ENCODE measurements at places on chromosomes 3 and 15.

- DNase-seq, result no peak
These were observed 154.6 kb downstream of the APBA2 start for GRCh38 chr15:29040370-29040751.

DNA sequence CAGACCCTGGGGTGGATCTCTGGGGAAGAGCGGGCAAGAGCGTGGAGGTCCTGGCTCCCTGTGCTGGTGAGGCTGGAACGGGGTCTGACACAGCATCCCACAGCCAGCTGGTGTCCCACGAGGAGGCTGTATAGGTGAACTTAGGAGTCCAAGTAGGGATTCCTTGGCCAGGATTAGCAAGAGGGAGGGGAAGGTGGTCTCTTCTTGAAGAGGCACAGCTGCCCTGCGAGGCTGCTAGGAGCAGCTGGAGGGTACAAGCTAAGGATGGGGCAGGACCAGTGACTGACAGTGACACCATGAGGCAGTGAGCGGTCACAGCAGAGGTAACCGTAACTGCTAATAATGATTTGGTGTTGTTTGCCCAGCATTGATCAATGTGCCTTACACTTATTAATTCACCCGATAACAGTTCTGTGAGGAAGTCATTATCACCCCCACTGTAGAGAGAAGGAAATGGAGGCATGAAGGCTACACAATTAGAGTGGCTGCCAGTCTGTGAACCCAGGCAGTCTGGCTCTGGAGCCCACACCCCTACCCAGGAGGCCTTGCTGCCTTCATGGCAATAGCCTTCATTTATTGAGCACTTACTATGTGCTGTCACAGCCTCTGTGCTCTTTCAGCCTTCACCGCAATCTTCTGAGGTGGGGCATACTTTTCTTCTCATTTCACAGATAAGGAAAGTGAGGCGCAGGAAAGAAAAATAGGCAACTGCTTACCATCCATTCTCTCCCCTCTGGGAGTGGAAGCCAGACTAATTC, 59.4 kb downstream of the TMEM44 start:
- DNase-seq, result peak; percentile 79

DNA sequence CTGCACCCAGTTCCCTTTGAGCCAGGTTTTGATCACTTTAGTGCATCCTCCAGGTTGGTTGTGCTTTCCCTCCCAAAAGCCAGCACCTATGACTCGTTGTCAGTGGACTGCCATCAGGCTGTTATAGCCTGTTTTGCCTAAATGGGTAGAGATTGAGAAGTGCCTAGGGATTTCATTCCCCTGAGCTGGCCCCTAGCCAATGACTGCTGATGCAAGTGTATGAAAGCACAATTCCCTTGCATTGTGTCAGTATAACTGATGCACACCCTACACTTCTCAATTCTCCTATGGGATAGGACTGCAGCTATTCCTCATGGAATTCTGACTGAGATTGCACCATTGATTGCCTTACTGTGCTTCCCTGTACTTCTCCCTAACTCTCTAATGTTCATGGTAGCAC, 102.1 kb upstream of the ARPP21 start:
- DNase-seq, result no peak

DNA sequence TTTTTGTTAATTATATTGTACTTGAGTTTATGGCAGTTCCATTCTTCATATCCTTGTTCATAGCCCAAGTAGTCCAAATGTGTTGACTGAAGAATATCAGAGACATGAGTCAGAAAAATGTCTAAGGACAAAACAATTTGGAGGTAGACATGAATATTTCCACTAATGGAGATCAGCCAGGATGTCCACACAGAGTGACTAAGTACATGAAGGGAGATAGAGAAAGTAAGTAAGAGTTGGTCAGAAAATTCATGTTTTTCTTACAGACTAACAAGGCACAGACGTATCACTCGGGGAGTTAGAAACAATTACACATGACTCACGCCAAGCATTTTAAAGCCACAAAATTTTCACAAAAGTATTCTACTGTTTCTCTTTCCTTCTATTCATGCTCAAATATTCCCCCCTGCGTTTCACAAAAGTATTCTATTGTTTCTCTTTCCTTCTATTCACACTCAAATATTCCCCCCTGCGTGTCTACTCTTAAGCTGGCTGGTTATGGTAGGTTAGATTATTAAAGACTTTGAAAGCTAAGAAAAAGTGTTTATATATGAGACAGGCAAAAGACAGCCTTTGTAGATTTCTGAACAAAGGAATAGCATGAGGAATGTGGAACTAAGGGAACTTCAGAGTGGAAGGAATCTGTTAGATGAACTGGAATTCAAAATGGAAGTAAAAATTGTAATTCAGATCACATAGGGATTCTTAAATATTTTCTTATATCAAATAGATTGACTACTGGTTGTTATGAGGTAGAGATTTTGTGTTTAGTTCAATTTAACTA, 648.7 kb upstream of the CCDC54 start:
- no peak for DNase-seq

- DNase-seq, result no peak
These were observed 60.8 kb upstream of the GOLIM4 start for GRCh38 chr3:168156479-168156878.

DNA sequence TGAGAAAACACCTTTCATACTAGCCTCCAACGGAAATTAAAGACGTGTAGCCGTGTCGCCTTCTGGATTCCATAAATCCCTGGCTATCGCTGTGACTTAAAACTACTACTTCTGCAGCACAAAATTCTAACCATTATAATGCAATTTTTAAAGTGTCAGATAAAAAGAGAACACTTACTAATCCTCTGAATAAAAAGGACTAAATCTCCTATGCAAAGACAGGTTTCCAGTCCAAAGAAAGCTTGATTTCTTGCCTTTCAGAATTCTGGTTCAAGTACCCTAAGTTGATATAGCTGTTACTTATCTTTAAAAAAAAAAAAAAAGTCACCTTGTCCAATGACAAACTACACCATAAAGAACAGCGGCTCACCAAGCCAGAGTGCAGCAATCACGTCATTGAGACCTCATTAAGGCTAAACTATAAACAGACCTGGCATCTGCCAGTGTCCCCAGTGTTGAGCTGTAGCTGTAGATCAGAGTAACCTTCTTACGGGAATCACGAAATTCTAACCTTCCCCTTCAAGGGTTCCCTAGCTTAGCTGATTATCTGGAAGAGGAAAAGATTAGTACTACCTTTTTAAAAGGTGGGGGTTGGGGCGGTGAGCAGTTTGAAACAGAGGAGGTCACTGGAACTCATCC, 2.2 kb downstream of the ABCC5 start:
- no peak for DNase-seq

DNA sequence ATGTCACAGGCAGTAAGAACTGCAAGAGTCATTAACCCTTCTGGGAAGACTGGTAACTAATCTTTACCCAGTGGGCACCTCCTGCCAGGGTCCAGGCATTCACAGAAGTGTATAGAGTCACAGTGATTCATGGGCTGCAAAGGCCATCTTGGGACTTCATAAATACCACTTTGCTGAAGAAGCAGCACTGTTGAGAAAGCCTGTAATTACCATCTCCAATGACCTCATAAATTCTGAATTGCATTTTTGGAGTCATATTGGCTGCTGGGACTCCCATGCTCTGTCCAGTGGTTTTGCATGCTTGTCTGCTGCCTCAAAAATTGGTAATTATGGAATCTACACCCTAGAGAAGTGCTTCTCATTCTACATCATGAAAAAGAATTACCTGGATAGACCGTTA, 837.2 kb downstream of the NTRK3 start:
- DNase-seq, result no peak

GRCh38 chr15:100508641-100509300, 20.0 kb downstream of the CERS3 start:
- DNase-seq, result no peak

GRCh38 chr15:66004618-66005262, 135.4 kb downstream of the RAB11A start:
- peak; percentile 56 for DNase-seq

DNA sequence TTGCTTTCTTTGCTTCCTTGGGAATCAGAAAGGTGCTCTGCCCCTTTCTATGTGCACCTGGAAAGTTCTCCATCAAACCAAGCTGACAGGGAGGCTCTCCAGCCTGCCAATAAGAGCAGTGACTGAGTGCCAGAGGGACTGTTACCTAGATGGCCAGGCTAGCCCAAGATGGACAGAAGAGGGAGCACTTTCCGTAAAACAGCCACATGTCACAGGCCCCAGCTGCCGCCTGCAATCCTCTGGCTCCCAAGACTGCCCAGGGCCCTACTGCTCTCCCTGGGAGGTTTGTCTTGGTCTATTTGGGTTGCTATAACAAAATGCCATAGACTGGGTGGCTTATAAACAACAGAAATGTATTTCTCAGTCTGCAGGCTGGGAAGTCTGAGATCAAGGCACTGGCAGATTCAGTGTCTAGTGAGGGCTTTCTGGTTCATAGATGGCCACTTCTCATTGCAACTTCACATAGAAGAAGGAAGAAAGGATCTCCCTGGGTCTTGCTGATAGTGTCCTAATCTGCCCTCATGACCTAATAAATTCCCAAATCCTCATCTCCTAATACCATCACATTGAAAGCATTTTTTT, 72.3 kb downstream of the TAMM41 start:
- no peak for DNase-seq

GRCh38 chr3:13461169-13462124, 18.7 kb upstream of the HDAC11 start:
- DNase-seq, result peak; percentile 63

- no peak for DNase-seq
These were observed 6.7 kb downstream of the C3orf22 start for GRCh38 chr3:126551839-126552687.

DNA sequence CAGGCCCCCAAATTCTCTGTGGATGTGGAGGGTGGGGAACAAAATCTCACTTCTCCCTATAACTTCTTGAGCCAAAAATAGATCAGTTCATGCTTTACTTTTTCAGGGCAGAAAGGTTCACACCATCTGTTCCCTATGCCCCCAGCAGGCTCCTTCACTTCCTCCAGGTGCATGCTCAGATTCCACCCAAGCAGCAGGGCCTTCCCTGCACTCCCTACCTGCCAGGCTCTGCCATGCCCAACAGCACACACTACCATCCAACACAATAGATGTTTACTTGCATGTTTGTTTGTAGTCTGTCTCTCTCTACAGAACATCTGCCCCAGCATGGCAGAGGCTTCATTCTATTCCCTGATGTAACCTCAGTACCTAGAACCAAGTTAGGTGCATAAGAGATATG, 43.3 kb downstream of the GABRB3 start:
- no peak for DNase-seq

GRCh38 chr3:157093096-157093495, 66.9 kb downstream of the CCNL1 start:
- DNase-seq, result no peak

GRCh38 chr3:28150465-28151206, 90.8 kb upstream of the CMC1 start:
- DNase-seq, result no peak
